ENCODE measurements at places on chromosomes 4 and X.
A peak's percentile ranks its signal among the peaks of the same experiment; 100 is the strongest.

DNA sequence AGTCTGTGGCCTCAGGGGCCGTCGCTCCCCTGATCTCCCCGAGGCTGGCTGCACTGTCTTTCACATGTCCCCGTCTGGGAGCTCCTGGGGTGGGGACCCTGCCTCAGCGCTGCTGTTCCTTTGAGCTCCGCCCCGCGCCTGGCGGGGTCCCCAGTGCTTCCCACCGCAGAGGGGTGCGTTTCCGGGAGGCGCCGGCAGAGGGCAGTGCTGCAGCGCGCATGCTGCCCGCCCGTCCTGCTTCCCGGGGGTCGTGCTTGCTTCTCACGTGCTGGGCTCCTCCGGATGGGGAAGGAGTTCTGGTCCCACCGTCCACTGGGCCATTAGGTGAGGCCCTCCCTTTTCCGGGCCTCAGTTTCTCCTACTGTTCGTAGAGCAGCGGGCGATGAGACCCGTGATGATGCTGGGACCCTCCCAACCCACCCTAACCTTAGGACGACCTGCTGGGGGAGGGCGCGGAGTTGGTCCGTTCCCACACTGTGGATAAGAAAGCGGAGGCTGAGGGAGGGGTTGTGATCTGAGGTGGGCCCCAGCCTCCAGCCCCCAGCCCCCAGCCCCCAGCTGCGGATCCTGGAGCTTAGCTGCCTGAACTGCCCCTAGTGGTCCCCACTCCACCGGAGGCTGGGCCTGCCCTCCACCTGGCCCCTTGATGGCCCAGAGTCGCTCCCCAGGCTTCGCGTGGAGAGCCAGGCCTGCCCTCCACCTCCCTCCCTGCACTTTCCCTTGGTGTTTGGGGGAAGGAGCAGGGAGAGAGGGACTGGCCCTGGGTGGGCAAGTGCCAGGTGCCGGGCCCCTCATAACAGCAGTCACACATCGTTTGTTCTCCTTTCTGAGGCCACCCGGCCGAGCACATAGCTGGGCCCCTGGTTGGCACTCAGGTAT, 15.3 kb downstream of the CPZ start:
- DNase-seq: no peak

DNA sequence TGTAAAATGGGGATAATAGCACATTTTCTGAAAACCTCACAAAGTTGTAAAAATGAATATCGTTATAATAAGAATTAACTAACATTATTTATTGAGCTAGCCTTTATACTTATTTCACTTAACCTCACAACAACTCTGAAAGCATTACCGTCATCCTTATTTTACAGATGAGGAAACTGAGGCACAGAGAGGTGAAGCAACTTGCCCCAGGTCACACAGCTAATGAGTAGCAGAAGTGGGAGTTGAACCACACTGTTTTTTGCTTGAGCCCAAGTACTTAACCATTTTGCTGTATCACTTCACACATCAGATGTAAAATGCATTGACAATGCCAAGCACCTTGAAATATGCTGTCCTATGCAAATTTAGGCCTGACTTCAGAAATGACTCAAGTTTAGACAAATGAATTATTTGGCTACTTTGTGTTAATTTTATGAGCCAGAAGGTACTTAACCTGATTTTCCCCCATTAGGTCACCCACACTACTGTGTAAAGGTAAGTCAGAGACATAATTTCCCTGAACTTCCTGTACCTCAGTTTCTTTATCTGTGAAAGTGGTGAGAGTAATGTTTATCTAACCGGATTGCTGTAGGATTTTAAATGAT, 23.1 kb downstream of the CD40LG start:
- DNase-seq: no peak

GRCh38 chrX:75156531-75156945, 455 bp upstream of the ABCB7 start:
- no peak for DNase-seq

DNA sequence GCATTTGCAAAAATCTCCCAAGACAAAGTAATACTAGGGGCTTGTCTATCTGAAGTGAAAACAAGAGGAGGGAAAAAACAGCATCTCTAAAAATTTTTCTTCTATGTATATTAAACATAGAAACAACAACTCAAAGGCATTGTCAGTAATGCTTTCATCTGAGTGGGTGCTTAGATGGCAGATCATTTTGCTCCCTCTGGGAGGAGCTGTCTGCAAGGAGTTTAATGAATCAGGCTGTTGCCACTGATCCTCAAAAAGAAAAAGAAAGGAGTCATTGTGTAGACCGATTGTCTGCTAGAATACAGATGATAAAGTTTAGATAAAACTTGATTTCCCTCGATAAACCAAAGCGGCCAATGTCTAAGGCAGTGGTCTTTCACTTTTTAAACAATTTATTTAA, 49.7 kb upstream of the KLHL8 start:
- DNase-seq: peak; percentile 55

DNA sequence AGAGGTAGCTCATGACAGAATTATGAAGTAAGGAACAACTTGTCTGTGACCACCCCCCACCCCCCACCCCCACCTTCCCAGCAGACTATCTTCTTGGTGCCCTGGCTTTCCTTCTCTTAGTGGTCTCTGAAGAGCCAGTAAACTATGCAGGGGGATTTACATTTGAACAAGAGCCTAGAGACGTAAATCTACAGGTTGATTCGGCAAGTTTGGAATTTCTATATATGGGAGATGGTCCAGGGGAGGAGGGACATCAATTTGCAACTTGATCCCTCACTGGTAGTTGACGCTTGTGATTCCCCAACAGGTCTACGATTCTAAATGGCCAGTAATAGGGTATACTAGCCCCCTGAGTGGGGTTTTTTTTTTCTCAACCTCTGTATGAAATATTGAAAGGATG, 36.7 kb downstream of the IL13RA1 start:
- no peak for DNase-seq

GRCh38 chr4:173014836-173015235, 153.8 kb upstream of the GALNT7 start:
- DNase-seq: no peak

GRCh38 chrX:45295259-45295986, 94.7 kb upstream of the DIPK2B start:
- DNase-seq: peak; percentile 39

GRCh38 chr4:149884046-149884445, 68.4 kb upstream of the IQCM start:
- no peak for DNase-seq

DNA sequence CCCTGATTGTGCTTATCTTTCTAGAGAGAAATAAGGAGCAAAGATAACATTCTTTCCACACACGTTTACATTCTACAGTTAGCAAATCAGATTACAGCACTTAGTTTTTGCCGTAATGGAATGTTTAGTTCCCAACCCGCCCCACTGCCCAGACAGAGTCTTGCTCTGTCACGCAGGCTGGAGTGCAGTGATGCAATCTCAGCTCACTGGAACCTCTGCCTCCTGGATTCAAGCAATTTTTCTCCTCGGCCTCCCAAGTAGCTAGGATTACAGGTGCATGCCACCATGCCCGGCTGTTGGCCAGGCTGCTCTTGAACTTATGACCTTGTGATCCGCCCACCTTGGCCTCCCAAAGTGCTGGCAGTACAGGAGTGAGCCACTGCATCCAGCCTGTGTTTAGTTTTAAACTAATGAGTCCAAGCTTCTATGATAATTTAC, 8.4 kb upstream of the PRPS1 start:
- DNase-seq: no peak

GRCh38 chr4:83240379-83240875, 44.2 kb downstream of the COQ2 start:
- DNase-seq: no peak

Measured in HT1080 (cell line).